ENCODE measurements at places on chromosomes 7 and 10. TPM values are rescaled to one million over a fixed set of nuclear protein-coding genes. Genes with fewer than 3 reads are reported as not detected.

The ZNF804B gene
- not detected for total RNA-seq

The ALOX5 gene
- 0.06 TPM for total RNA-seq

The LOXL4 gene
- total RNA-seq: 0.97 TPM

The C10orf143 gene
- total RNA-seq: 0.46 TPM

The SEMA4G gene
- 0.57 TPM for total RNA-seq

The WAPL gene
- total RNA-seq: 31.1 TPM

The OR9A2 gene
- total RNA-seq: not detected

DNA sequence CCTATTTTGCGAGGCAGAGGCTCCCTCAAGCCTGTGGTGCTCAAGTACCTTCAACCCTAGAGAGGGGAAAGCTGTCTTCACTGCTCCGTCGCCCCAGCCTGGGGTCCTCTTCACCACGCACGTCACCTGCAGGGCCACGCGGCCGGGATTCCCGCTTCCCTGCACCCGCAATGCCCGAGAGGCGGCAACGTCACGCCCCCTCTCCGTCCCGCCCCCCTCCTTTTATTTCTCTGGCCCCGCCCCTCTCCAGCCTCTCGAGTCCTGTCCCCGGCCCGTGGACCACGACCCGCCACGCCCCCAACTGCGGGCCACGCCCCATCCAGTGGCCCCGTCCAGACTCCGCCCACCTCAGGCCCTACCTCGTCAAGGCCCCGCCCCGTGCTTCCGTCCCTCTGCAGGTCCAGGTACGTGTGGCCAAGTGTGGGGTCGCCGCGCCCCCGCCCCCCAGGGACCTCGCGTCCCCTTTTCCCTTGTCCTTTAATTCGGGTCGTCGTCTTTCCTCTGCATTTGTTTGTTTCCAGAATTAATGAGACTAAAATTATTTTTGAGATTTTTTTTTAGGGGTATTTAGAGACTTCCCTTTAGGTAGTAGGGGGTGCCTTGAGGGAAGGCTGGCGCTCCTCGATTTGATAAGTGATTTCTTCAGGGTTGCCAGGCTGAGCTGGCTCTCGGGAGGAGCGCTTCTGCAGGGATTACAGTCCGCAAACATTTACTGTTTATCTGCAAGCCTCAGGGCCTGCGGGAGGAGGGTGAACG, 69.8 kb upstream of the BAIAP2L1 start:
- peak; percentile 60 for DNase-seq

- DNase-seq: no peak
Observed at GRCh38 chr7:107404740-107405537, 64.9 kb upstream of the GPR22 start.

DNA sequence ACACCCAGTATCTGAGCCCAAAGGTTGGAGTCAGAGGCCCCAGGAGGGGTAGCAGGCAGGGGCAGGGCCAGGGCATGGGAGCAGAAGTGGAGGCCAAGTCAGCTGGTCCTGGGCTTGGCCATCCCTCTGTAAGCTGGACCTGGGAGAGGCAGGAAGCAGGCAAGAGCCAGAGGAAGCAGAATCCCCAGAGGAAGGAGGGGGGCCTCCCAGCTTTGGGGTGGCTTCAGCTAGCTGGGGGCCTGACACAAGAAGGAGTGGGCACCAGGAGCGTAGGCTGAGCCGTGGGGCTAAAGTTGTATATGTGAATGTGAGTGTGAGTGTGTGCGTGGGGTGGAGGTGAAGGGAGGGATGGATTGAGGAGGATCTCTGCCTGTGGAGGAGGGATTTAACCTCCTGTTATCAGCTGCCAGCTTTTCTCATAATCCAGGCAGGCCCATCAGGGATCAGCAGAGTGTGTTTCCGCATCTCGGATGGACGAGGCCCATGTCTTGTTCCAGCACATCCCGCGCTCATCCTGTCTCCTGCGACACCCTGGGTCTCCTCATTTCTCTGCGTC, 54.0 kb downstream of the NEURL1 start:
- no peak for DNase-seq

- no peak for DNase-seq
Observed at GRCh38 chr7:65979583-65980477, 2.2 kb downstream of the GUSB start.

DNA sequence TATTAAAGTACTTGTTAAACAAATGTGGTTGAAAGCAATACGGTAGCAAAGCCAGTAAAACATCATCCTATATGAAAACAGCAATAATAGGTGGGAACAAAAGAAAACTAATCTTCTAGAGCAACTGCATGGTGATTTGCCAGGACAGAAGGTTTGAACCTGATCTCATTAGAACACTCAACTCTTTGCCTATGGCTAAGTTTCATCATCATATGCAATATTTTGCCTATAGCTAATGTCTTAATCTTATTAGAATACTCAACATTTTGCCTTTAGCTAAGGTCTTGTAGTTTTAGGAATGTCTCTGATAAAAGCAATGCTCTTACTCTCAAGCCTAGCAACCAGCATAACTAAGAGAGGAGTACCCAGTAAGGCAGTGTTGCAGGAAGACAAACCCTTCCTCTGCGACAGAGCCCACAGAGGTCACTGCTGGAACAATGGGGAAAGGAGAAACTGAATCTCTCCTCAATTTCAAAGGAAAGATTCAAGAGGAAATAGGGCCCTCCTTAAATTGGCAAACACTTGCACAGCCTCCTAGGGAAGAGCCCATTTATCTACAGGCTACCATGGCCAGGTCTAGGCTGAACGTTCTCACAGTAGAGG, 38.3 kb downstream of the CADPS2 start:
- no peak for DNase-seq

- DNase-seq: no peak
Observed at GRCh38 chr7:22438994-22439393, 61.0 kb downstream of the STEAP1B start.

- no peak for DNase-seq
Observed at GRCh38 chr7:24591152-24591551, 17.9 kb downstream of the PALS2 start.

GRCh38 chr7:127884066-127884559, 147.1 kb downstream of the LRRC4 start:
- no peak for DNase-seq

DNA sequence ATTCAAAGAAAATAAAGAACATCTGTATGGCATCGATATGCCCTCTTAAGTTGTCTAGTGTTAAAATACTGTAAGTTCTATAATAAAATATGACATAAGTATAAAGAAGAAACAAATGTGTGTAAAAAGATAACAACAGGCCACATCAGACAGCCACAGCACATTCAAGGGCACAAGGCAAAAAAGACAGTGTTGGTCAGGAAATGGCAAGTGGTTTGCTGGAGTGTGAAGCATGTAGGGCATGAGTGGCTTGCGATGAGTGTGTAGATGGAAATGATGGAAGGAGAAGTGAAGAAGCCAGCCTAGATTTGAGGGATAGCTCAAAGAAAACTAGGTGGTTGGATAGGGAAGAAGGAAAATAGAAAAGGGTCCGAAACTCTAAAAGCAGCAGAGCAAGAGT, 341.6 kb downstream of the CRPPA start:
- DNase-seq: no peak

- no peak for DNase-seq
Observed at GRCh38 chr7:2037301-2037807, 195.4 kb downstream of the MAD1L1 start.

- DNase-seq: no peak
Observed at GRCh38 chr7:171912-172515, 20.4 kb upstream of the FAM20C start.

- DNase-seq: no peak
Observed at GRCh38 chr10:10617686-10618085, 400.0 kb upstream of the CELF2 start.

GRCh38 chr7:141158561-141158960, 84.7 kb downstream of the TMEM178B start:
- DNase-seq: peak; percentile 96

DNA sequence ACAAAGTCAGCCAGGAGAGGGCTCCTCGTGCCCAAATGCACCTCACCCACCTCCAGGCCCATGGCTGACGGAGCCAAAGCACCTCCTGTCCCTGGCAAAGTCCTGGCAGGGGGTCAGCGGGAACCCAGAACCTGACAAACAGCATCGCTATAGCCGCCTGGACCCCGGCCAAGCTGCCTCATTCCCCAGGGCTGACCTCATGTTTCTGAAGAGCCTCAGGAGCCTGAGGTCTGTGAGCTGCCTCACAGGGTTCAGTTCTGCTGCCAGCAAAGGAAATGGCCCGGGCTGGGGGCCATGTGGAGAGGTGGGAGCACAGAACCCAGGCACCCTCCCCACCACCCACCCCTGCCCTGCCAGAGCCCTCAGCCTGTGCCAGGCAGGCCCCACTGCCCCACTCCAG, 4.2 kb upstream of the NANOS1 start:
- peak; percentile 89 for DNase-seq

DNA sequence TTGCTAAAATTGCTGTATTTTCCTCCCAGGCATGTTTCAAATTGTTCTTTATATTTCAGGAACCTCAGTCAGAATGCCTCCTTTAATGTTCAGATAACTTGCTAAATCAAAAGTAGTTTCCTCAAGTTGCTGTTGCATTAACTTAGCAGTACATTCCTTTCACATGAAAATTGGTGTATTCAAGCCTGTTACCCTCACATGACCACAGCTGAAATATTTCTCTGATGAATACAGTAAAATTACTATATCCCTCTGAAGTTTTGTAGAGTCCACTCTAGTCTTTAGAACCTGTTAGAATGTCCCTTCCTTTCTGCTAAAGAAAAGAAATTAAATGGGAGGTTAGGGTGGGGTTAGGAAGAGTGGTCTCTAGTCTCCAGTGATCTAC, 24.5 kb upstream of the C1GALT1 start:
- DNase-seq: peak; percentile 38

DNA sequence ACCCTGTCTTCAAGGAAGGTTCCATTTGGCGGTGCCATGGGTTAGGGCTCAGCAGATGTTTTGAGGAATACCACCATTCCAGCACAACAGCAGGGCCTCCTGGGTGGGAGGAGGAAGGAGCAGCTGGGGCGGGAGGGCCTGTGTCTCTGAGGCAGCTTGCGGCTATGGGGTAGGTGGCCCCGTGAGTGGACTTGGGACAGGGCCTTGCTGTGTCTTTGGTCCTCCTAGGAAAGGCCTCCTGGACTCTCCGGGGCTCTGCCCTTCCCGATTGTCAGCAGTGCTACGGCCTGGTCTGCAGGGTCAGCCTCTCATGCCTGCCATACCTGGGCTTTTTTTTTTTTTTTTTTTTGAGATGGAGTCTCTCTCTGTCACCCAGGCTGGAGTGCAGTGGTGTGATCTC, 96.7 kb downstream of the PAXIP1 start:
- DNase-seq: no peak

DNA sequence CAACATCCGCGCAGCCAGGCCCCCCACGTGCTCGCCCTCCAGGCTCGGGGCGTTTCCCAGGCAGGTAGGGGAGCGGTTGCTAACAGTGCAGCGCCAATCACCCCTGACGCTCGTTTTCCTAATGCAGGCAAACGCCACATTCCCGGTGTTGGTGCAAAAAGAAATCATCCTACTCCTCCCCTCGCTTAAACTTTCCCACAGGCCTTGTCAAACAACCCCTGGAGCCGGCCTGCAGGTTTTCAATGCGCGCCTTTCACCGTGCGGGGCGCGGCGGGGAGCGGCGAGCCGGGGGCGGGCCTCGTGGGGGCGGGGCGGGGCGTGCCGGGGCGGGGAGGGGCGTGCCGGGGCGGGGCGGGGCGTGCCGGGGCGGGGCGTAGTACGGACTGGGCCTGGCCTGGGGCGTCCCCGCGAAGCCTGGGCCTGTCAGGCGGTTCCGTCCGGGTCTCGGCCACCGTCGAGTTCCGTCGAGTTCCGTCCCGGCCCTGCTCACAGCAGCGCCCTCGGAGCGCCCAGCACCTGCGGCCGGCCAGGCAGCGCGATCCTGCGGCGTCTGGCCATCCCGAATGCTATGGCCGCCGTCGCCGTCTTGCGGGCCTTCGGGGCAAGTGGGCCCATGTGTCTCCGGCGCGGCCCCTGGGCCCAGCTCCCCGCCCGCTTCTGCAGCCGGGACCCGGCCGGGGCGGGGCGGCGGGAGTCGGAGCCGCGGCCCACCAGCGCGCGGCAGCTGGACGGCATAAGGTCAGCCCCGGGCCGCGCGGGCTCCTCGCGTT, at the start of gene ECHDC3:
Gene ECHDC3 (plus strand): TSS at position 374 of the 770 bp plus-strand sequence. CDS start 195 bp downstream, at position 569.
- DNase-seq: peak; percentile 53

GRCh38 chr7:96183163-96183670, 138.7 kb downstream of the SLC25A13 start:
- no peak for DNase-seq

GRCh38 chr10:97494863-97495506, 3.2 kb downstream of the MMS19 start:
- no peak for DNase-seq

DNA sequence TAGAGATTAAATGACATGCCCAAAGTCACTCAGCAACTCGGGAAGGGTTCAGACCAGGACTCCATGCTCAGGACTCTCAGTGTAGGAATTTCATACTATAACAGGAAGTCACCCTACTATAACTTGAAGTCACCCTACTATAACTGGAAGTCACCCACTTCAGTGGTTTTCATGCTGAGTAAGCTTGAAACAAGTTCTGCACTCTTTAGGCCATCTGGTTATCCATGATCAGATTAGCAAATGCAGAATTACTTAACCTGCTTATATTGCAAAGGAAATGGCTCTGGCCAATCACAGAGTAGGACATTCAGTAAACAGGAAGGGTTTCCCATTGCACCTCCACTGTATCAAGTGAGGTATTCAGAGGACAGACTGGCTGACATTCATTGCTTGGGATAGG, 1240.4 kb downstream of the GATA3 start:
- no peak for DNase-seq

DNA sequence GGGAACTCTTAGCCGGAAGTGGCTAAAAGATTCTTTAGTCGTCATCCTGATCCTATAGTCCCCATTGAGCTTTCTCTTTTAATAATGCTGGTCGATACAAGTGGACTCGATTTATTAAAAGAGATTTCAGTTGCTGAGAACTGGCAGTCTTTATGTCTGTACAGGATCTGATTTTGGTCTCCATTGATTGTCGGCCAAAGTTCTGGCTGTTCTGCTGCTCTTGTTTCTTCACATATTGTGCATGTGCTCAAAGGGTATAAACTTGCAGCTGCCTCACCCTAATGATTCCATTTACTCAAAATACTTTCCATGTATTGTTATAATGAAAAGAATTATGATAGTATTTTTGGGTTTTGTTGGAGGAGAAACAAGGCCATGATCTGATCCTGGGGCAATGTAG, 100.7 kb upstream of the CTTNBP2 start:
- DNase-seq: no peak

- DNase-seq: peak; percentile 7
Observed at GRCh38 chr10:104937567-104937966, 296.5 kb downstream of the SORCS3 start.

DNA sequence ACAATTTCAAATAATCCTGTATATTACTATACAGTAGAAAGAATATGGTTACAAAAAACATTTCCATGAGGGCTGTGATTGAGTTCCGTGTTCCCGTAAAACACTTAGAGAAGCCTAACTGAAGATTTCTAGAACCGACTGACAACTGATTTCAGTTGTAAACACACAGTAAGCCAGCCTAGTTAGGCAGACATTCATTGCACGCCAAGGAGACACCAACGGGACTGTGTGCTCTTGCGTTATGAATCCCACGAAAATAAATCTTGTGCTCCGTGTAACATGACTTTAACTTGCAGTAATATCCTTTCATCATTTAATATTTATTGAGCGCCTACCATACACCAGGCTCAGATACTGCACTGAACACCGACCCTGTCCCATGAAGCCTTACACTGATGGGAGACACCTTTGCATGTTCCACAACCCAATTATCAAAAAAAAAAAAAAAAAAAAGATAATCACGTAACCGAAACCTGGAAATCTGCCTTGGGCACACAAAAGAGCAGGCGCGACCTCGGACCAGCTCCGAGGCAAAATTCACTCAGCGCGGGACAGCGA, 420 bp upstream of the KLHL7 start:
- DNase-seq: peak; percentile 18

Measured in Daoy (cell line).